Neuronal stem cell (in vitro differentiated cells): ENCODE measurements at places on chromosomes 1 and 21.

GRCh38 chr1:212458817-212459216, 26.1 kb downstream of the NENF start:
- DNase-seq = no peak

DNA sequence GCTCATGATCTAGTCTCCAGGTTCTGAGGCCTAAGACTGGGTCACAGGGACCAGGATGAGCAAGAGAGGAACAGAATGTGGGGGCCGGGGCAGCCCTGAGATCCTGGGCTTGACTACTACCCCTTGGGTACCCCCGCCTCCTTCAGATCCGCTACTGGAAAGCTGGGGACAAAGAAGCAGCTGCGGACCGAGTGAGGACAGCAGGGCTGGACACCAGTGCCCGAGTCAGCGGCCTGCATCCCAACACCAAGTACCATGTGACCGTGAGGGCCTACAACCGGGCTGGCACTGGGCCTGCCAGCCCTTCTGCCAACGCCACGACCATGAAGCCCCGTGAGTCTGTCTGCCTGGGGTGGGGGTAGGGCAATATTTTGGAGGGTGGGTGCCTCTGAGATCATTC, 12.5 kb downstream of the TMEM81 start:
- DNase-seq = no peak

- DNase-seq = no peak
Measured at GRCh38 chr1:35085421-35085820, 6.2 kb downstream of the ZMYM1 start.

- no peak for DNase-seq
Measured at GRCh38 chr1:2134621-2135307, 59.8 kb downstream of the FAAP20 start.

- no peak for DNase-seq
Measured at GRCh38 chr1:21702780-21703179, 33.6 kb upstream of the RAP1GAP start.

- DNase-seq = no peak
Measured at GRCh38 chr1:108913105-108913948, 36.5 kb downstream of the GPSM2 start.

DNA sequence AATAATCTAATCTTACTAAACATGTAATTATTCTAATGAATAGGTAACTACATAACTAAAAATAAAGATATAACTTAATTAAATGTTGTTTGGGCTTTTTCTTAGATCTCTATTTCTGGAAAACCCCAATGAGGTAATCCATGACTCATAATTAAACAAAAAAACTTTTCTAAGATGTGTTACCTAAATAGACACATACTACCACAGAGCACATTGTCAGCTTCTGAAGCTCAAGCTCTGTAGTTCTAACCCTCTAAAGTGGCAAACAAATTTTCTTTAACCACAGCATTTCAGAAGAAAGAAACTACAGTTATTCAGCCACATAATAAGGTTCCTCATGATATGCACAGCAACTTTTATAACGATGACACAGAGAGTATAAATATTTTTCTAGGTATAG, 4.2 kb downstream of the OR6K3 start:
- DNase-seq = no peak

- DNase-seq = no peak
Measured at GRCh38 chr1:14835725-14836124, 237.2 kb downstream of the KAZN start.

DNA sequence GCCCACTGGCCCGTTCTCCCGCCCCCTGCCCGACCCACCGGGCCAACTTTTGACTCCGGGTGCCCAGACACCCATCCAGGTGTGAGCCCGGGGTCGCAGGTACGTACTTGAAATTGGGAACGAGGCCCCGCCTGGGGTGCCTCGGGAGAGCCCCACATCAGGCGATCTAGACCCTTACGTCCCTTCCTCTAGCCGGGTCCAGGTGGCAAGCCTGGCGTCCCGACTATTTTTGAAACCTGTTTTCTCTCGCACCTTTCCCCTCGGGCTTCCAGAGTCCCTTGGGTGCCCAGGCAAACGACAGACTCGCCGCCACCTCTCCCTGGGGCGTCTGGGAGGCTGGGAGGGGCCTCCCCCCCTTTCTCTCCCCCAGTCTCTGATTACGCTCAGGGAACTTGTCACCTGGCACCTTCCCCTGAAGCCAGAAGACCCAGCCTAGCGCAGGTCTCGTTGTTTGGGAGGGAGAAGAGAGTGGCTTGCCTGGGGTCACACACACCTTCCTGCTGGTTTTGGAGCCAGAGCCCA, 898 bp downstream of the LDLRAP1 start:
- DNase-seq = no peak

DNA sequence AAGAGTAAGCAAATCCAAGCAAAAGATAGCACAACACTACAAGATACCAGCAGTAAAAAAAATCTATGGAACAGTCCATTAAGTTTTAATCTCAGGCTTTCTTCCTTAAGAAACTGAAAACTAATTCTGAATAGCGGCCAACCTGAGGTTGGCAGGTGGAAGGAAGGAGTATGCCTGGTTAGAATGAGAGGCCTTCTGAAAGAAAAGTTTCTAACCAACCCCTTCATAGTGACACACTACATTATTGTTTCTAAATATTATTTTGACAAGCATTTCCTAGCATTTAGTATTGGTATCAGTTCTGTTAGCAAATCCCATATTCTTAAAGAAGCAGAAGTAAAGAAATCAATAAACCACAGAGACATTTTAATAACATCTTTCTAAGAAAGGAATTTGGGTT, 205.7 kb upstream of the PTBP2 start:
- DNase-seq = no peak

- no peak for DNase-seq
Measured at GRCh38 chr1:67626090-67626860, 58.7 kb upstream of the GADD45A start.

- no peak for DNase-seq
Measured at GRCh38 chr1:156006666-156007376, 13.9 kb downstream of the SSR2 start.

DNA sequence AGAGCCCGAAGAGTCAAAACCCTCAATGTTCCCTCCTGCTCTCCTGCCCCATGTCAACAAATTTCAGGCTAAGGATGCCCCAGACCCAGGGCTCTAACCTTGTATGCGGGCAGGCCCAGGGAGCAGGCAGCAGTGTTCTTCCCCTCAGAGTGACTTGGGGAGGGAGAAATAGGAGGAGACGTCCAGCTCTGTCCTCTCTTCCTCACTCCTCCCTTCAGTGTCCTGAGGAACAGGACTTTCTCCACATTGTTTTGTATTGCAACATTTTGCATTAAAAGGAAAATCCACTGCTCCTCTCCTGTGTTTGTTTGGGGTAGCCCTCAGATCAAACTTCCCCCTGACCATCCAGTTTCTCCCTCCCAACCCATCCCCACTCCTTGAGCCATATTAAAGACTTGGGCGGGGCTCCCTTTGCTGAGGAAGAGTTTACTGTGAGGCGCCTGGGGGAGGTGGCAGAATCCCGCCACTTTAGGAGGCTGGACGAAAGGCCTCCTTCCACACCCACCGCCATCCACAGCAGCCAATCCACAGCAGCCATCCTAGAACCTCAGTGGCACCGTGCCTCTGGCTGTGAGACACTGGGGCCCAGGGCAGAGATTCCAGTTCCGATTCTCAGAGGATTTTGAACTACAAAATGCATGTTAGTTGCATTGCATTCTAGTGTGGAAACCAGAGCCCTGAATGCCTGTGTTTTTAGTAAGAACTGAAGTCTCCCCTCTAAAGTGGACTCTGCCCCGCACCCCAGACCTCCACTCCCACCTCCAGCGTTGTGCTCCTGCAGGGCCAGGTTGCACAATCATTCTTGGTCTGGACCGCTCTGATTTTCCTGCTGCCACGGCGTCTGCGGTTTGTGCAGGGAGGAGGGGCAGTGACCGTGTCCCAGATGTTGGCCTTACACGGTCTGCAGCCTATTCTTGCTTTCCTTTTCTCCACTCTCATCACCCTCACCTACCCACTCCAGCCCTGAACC, 3.0 kb downstream of the OLFML3 start:
- no peak for DNase-seq

DNA sequence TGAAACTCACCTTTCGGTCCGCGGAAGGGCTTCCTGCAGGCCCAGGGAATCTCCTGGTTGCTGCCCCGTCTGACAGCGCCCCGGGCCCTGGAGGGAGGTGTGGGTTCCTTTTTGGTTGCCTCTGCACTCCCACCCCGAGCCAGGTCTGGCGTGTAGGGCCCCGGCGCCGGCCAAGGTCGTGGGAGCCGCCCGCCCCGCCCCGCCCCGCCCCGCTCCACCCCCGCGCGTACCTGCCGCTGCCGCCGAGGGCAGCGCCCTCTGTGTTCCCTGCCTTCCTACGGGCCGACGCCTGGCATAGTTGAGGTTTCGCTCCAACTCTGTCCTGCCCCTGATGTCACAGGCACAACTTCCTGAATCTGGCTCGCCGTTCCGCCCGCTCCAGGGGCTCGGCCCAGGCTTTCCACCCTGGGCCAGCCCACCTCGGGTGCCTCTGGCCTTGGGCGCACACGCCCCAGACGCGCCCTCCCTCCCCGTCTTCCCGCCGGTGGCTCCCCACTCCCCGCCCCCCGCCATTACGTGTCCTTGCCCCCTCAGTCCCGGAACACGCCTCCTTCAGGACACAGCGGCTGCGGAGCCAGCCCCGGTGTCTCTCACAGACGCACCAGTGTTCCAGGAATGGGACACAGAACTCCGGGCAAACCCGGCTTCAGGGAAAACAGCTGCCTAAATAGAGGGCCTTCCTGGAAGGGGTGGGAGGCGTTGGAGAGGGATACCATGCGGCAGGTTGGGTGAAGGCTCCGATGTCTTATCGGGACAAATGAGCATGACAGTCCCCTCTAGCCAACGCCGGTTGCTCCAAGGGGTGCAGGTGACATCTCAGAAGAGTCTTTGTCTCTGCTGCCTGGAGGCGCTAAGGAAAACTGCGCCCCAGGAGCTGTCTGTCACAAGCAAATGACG, at the start of gene KIAA0040:
Gene KIAA0040 (minus strand): TSS at position 147 of the 897 bp plus-strand sequence. CDS start 31,763 bp downstream, outside the sequence.
- DNase-seq = peak; percentile 30

DNA sequence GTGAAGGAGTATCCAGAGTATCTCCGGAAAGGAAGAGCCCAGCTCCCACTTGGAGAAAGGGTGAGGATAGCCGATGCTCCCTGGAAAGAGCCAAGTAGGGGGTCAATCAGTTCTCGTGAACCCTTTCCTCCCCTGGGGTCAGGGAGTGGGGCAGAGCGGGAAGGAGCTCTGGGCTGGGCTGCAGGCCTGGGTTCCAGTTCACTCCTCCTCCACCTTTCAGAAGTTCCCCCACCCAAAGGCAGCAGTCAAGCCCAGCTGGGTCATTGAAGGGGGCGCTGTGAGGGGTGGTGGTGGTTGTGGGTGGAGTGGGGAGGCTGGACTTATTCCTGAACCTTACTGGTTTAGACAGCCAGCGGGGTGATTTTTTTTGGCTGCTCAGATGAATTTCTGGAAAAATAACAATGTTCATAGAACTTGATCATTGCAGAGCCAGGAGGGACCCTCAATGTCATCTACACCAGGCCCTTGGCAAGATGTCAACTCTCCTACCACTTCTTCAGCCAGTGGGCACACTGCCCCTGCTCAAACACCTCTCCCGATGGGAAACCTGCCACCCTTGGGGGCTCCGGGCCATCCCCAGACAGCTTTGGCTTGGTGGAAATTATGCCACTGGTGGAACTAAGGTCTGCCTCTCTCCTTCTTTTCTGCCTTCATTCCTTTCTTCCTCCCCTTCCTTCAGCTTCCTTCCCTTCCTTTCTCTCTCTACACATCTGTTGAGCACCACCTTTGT, 235.8 kb downstream of the TRABD2B start:
- no peak for DNase-seq

GRCh38 chr1:189351960-189352359, 1125.7 kb downstream of the BRINP3 start:
- no peak for DNase-seq

DNA sequence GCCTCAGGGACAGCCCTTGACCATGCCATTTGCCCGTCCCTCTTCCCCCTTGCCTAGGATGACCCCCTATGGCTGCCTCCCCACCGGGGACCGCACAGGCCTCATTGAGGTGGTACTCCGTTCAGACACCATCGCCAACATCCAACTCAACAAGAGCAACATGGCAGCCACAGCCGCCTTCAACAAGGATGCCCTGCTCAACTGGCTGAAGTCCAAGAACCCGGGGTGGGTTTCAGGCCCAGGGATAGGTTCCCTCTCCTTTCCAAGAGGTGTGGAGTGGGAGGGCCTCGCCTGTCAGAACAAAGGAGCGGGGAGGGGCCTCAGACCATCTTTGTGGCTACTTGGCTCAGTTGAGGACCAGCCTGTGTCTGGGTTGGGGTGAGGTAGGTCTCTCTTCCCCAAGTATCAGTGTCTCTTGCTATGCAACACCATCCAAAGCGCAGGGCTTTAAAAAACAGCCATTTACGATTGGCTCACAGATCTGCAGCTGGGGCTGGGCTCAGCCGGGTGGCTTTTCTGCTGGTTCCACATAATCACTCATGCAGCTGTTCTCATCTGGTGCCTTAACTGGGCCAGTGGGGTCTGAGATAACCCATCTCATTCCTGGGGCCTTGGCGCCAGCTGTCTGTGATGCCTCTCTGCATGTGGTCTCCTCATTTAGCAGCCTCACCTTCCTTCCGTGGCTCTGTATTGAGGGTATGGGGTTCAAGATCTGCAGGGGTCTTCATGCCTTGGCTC, 71.7 kb downstream of the PIK3CD start:
- DNase-seq = no peak

- DNase-seq = no peak
Measured at GRCh38 chr1:181324797-181325616, 158.3 kb upstream of the CACNA1E start.

GRCh38 chr1:17574516-17574915, 35.0 kb downstream of the ARHGEF10L start:
- DNase-seq = no peak

DNA sequence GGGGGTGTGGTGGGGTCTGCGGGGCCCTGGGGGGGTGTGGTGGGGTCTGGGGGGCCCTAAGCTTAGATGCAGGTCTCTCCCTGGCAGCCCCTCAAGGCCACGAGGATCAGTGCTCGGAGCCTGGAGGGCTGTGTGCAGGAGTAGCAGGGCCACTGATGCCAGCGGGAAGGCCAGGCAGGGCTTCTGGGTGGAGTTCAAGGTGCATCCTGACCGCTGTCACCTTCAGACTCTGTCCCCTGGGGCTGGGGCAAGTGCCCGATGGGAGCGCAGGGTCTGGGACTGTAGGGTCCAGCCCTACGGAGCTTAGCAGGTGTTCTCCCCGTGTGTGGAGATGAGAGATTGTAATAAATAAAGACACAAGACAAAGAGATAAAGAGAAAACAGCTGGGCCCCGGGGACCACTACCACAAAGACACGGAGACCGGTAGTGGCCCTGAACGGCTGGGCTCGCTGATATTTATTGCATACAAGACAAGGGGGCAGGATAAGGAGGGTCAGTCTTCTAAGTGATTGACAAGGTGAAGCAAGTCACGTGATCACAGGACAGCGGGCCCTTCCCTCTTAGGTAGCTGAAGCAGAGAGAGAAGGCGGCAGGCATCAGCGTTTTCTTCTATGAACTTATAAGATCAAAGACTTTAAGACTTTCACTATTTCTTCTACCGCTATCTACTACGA, 8.7 kb downstream of the RNF223 start:
- no peak for DNase-seq

DNA sequence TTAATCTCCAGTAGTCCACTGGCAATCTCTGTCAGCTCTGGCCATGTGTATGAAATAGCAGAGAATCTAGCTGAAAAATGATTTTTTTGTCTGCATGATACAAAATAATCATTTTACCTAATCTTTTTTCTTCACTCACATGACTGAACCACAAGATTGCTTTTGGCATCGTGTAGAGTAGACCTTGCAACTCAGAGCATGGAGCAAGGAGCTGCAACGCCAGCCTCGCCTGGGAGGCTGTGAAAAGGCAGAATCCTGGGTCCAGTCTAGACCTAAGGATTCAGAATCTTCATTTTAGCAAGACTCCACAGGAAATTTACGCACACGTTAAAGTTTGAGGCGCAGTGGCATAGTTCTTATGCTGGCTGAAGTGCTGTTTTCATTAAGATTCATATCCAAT, 40.2 kb downstream of the TOMM20 start:
- DNase-seq = no peak
